Effector memory CD4-positive, alpha-beta T cell (primary cell): ENCODE measurements at places on chromosomes 7 and 10.

- no peaks in the 10 kb centered on the region for H3K36me3 ChIP-seq
- H3K27me3 ChIP-seq: no peaks in the 10 kb centered on the region
- no peak overlapping the region for H3K27ac ChIP-seq
- no peaks in the 10 kb centered on the region for H3K4me1 ChIP-seq
- no peak for DNase-seq
- no peak overlapping the region for H3K4me3 ChIP-seq
Measured at GRCh38 chr7:120583899-120584586, 273.9 kb downstream of the TSPAN12 start.

DNA sequence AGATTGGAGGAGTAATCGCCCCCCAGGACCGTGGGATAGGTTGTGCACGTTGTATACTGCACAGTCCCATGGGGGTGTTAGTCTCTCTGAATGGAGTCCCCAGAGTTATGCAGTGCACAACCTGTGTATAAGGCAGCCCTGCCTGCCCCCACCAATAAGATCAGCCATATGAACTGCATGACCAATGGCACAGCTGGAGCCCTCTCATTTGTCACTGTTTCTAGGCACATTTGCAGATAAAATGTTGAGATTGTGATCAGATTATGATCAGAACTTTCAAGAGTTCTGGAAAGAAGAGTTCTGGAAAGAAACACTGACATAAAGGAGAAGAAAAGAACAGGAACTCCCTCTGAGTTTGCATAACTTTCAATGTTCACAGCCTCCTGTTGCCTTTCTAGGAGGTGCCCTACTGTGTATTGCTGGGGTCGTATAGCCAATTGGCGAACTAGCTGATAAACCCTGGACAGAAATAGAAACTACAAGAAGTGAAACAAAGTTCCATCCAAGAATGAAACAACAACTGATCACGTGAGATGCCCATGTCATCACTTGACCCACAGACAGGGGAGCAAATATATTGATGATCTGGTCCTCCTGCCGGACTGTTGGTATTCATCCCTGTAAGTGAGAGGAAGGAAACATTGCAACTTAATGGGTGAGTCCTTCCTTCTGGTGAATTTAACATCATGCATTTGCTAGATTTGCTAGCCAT is 49.6 kb upstream of the TOMM7 start:
- no peak for DNase-seq
- H3K27ac ChIP-seq: no peak overlapping the region
- H3K36me3 ChIP-seq: no peaks in the 10 kb centered on the region
- no peaks in the 10 kb centered on the region for H3K27me3 ChIP-seq
- no peaks in the 10 kb centered on the region for H3K4me1 ChIP-seq

DNA sequence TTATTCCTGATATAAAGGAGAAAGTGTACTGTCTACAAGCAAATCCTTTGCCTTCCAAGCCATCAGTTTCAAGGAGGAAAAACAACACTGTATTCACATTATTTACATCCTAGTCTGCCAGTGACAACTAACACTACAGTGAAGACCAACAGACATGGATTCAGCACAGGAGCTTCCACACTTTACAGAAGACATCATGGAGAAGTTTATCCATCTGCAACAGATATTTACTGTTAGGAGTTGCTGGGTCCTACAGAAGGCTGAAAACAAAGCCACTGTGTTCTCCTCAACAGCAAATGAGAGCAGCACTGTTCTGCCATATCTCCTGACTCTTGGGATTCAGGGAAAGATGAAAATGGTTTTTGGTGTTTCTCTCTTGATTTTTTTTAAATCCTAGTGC is 31.9 kb downstream of the NAPEPLD start:
- H3K4me1 ChIP-seq: no peaks in the 10 kb centered on the region
- peaks cover 15% of the 10 kb centered on the region for H3K36me3 ChIP-seq
- H3K4me3 ChIP-seq: no peak overlapping the region
- DNase-seq: no peak
- H3K27me3 ChIP-seq: no peaks in the 10 kb centered on the region

DNA sequence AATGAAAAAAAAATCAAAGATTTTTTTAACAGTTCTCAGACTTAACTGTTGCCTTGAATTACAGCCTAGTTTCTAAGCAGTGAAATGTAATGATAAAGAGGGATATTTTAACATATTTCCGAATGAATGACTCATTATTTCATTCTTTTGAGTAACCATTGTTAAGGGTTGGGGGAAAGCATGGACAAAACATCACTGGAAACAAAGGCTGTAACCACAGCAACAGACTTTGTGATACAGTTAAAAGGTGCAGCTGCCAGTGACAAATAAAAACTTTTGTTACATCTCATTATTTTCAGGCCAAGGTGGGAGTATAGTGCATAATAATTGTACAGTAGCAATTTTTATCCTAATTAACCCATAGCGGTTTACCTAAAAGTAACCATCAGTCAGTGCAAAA is 172.6 kb downstream of the LRRTM3 start:
- H3K27ac ChIP-seq: no peak overlapping the region
- H3K4me1 ChIP-seq: no peaks in the 10 kb centered on the region
- no peaks in the 10 kb centered on the region for H3K27me3 ChIP-seq
- no peak overlapping the region for H3K4me3 ChIP-seq
- H3K36me3 ChIP-seq: no peaks in the 10 kb centered on the region
- DNase-seq: no peak

DNA sequence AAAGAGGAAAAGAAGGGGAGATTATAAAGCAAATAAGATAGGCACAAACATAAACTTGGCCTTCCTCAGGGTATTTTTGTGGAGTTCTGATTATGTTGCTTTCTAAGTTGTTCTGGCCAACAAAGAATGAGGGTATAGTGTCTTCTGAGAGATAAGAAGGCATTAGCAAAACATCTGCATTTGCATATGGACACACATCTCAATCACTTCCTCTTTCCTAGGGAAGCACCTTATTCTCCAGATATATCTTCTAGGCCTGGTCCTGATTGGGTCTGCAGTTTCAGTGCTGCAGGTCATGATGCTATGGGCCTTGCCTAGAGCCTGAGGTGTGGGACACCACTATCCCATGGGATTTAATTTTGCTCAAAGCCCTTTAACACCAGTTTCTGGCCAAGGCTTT is 308.8 kb upstream of the PHYHIPL start:
- no peak overlapping the region for H3K4me3 ChIP-seq
- no peaks in the 10 kb centered on the region for H3K4me1 ChIP-seq
- no peaks in the 10 kb centered on the region for H3K36me3 ChIP-seq
- no peaks in the 10 kb centered on the region for H3K27me3 ChIP-seq
- no peak for DNase-seq

- peaks cover 7% of the 10 kb centered on the region for H3K27me3 ChIP-seq
- H3K4me1 ChIP-seq: peaks cover 11% of the 10 kb centered on the region
- H3K36me3 ChIP-seq: no peaks in the 10 kb centered on the region
- H3K4me3 ChIP-seq: no peak overlapping the region
- no peak overlapping the region for H3K27ac ChIP-seq
Measured at GRCh38 chr7:94062372-94062771, 58.2 kb upstream of the BET1 start.

- H3K27ac ChIP-seq: no peak overlapping the region
- H3K4me1 ChIP-seq: peaks cover 2% of the 10 kb centered on the region
- peak overlapping the region; percentile 78 for H3K4me3 ChIP-seq
- no peaks in the 10 kb centered on the region for H3K36me3 ChIP-seq
- H3K27me3 ChIP-seq: no peaks in the 10 kb centered on the region
Measured at GRCh38 chr7:105521027-105521716, 899 bp downstream of the PUS7 start.

DNA sequence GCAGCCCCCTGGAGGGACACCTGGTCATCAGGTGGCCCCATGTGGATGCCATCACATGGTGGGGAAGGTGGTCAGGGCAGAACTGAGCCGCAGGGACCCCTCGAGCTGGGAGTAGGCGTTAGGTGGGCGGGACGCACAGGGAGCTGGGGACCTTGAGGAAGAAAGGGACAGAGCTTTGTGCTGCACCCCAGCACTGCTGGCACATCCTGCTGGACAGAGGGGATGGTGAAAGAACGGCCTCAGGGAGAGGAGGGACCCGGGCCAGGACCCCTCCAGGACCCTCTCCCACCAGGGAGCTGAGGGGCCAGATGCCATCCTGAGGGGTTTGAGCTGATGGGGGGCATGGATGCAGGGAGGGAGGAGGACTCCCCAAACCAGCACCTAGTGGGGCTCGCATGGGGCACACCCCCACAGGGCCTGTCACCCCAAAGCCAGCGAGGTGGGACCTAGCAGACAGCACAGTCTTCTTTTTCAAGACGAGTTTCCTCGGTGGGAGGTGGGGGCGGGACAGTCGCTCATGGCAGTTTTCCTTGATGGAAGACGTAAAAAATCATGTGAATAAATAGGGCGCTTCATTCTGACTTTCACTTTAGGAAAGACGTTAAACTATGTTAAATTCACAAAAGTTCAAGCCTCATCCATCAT is 43.3 kb downstream of the STK32C start:
- H3K4me3 ChIP-seq: no peak overlapping the region
- no peak overlapping the region for H3K27ac ChIP-seq
- DNase-seq: no peak
- no peaks in the 10 kb centered on the region for H3K27me3 ChIP-seq
- peaks cover 3% of the 10 kb centered on the region for H3K4me1 ChIP-seq

GRCh38 chr7:77383333-77383740 is 32.8 kb downstream of the GSAP start:
- H3K27ac ChIP-seq: no peak overlapping the region
- H3K4me3 ChIP-seq: no peak overlapping the region

DNA sequence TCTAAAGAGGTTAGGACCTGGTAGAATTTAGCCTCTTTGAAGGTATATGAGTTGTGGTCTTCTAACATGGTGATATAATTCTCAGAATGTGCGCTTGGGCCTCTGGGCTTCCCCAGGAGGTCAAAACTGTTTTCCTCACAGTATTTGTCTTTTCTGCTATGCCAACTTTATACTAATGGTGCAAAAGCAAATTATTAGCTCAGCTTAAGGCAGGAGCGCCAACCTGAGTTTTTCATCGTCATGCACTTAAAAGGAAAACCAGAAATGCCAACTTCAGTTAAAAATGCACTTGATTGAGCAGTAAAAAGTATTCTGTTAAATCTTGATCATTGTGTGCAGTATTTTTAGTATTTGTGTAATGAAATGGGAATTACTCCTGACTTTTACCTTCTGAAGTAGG is 9.7 kb downstream of the TDRD1 start:
- H3K27me3 ChIP-seq: no peaks in the 10 kb centered on the region
- no peak overlapping the region for H3K27ac ChIP-seq
- H3K4me1 ChIP-seq: no peaks in the 10 kb centered on the region
- no peak for DNase-seq
- no peaks in the 10 kb centered on the region for H3K36me3 ChIP-seq

DNA sequence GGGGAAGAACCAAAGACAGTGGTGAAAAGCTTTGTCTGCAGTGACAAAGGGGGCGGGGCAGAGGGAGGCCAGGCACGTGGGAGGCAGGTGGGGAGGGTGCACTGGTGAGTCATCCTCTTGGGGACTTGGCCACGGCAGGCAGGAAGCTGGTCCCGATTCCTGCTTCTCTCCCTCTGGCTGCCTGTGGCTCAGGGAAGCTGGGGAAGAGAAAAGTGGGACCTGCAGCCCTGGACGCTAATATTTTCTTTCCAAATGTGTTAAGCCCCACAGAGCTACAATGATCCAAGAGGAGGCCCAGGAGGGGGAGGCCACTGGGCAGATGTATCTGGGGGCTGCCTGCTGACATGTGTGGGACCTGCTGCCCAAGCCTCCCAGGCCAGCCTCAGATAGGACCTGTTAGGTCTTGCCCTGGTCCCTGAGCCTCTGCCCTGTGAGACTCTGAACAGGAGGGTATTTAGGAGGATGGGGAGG is 231.8 kb downstream of the KCNMA1 start:
- no peak overlapping the region for H3K27ac ChIP-seq
- no peaks in the 10 kb centered on the region for H3K36me3 ChIP-seq
- H3K27me3 ChIP-seq: no peaks in the 10 kb centered on the region
- H3K4me3 ChIP-seq: no peak overlapping the region

DNA sequence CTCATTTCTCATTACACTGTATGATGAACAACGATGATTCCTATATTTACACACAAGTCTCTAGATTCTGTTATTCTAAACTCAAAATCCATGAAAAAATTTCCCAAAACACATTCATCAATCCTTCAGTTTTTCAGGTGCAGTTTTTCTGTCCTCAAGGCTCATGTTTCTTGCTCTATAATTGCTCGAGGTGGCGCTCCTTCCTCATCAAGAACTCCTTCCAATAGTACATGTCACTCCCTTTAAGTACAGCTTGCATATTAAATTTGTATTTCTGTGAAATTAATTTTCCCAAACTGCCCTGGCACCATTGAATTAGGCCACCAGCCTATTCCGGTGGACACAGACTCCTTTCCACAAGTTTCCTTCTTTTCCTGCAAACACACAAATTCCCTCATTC is 188.7 kb upstream of the MINDY3 start:
- H3K4me3 ChIP-seq: no peak overlapping the region
- no peaks in the 10 kb centered on the region for H3K4me1 ChIP-seq
- DNase-seq: no peak
- no peaks in the 10 kb centered on the region for H3K27me3 ChIP-seq
- H3K36me3 ChIP-seq: no peaks in the 10 kb centered on the region

DNA sequence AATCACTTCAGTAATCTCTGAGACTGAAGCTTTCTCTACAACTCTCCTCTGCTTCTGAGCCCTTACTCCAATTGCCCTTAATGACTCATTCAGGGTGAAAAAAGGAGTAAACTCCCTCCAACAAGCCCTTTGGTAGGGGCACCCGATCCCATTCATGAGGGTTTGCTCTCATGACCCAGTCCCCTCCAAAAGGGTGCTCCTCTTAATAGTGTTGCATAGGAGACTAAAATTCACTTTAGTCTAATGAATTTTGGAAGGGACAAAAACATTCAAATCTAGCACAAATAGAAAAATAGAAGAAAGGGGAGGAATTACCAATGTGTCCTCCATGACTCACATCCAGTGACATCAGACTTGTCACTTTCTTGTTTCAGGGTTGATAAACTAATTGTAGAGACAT is 66.2 kb upstream of the CCNY start:
- no peak overlapping the region for H3K4me3 ChIP-seq
- H3K4me1 ChIP-seq: no peaks in the 10 kb centered on the region
- H3K27ac ChIP-seq: no peak overlapping the region
- DNase-seq: no peak
- H3K27me3 ChIP-seq: no peaks in the 10 kb centered on the region

DNA sequence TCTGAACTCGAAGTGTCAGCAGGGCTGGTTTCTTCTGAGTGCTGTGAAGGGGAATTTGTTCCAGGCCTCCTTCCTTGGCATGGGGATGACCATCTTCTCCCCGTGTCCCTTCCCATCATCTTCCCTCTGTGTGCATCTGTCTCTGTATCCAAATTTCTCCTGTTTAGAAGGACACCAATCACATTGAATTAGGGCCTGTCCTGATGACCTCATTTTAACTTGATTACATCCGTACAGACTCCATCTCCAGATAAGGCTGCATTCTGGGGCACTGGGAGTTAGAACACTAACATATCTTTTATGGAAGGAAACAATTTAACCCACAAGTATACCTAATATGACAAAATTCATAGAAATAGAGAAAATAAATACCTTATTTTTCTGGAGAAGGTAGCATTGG is 76.8 kb upstream of the ANKRD1 start:
- H3K4me1 ChIP-seq: no peaks in the 10 kb centered on the region
- no peak overlapping the region for H3K4me3 ChIP-seq
- no peaks in the 10 kb centered on the region for H3K36me3 ChIP-seq
- peaks cover 4% of the 10 kb centered on the region for H3K27me3 ChIP-seq
- DNase-seq: no peak

- H3K4me1 ChIP-seq: no peaks in the 10 kb centered on the region
- no peak overlapping the region for H3K4me3 ChIP-seq
- H3K27ac ChIP-seq: no peak overlapping the region
- H3K27me3 ChIP-seq: no peaks in the 10 kb centered on the region
- no peak for DNase-seq
Measured at GRCh38 chr10:122245136-122245535, 26.0 kb upstream of the BTBD16 start.
